ENCODE measurements at places on chromosomes 7 and 10. TPM values are rescaled to one million over a fixed set of nuclear protein-coding genes. Genes with fewer than 3 reads are reported as not detected.

BCAP29 gene
- total RNA-seq: 36.7 TPM

TIMM23 gene
- 102 TPM for total RNA-seq

SLC39A12 gene
- not detected for total RNA-seq

SPDYE8 gene
- not detected for total RNA-seq

ABCC2 gene
- total RNA-seq: 0.28 TPM

TAS2R41 gene
- total RNA-seq: not detected

GRM3 gene
- total RNA-seq: not detected

LRMDA gene
- 1.3 TPM for total RNA-seq

SPDYE16 gene
- total RNA-seq: 0.05 TPM

CEP55 gene
- total RNA-seq: 36.9 TPM

HOXA2 gene
- total RNA-seq: not detected

UNCX gene
- total RNA-seq: not detected

GLCCI1 gene
- 4.8 TPM for total RNA-seq

Data from airway epithelial cell (primary cell).